ENCODE measurements at places on chromosomes 6 and 20.

- no peak for DNase-seq
These were observed 488.5 kb upstream of the BTBD3 start for GRCh38 chr20:11429168-11429567.

- no peak for DNase-seq
These were observed 22.6 kb downstream of the SLC2A12 start for GRCh38 chr6:134029495-134030455.

GRCh38 chr6:130138909-130139242 is 83.9 kb downstream of the SAMD3 start:
- DNase-seq, result no peak

DNA sequence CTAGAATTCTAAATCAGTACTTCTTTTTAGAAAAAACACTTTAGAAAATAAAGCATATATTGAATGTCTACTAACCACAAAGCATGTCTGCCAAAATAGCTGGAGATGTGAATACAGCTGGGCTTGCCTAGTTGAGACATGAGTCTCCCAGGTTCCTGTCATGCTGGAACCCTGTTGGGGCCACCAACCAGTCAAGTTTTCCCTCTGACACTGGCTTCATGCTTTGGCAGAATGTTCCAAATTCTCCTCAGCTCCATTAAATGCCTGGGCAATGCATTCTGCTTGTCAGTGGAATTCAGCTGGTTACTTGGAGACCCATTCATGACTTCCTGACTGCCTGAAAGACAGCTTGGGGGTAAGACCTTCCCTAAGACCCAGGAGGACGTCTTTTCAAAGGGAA is 87.2 kb downstream of the PRND start:
- no peak for DNase-seq

DNA sequence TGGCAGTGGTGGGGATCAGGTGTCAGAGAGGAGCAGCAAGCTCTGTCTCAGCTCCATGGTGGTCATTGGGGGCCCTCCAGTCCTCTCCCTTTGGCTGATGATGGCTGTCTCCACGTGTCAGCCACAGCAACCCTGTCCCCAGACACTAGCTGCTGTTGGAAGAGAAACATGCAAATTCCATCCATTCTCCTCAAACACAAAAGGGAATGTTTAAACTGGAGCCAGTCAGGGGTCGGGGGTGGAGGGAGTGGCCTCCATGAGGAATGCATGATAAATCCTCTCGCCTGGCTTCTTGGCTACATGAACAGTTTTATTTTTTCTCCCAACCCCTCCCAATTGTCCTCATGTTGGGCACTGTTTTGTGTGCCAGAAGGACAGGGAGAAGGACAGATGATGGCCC is 86.4 kb downstream of the EDN3 start:
- no peak for DNase-seq

DNA sequence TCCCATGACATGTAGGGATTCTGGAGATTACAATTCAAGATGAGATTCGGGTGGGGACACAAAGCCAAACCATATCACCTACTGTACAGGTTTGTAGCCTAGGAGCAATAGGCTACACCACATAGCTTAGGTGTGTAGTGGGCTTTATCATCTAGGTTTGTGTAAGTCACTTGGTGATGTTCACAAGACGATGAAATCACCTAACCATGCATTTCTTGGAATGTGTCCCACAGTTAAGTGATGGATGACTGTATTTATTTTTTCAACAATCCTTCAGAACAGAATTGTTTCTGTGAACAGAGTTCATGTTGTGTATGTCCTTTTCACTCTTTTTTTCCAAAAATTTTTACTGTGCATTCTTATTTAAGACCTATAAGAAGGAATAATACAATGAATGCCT is 76.1 kb downstream of the DTD1 start:
- DNase-seq, result no peak

DNA sequence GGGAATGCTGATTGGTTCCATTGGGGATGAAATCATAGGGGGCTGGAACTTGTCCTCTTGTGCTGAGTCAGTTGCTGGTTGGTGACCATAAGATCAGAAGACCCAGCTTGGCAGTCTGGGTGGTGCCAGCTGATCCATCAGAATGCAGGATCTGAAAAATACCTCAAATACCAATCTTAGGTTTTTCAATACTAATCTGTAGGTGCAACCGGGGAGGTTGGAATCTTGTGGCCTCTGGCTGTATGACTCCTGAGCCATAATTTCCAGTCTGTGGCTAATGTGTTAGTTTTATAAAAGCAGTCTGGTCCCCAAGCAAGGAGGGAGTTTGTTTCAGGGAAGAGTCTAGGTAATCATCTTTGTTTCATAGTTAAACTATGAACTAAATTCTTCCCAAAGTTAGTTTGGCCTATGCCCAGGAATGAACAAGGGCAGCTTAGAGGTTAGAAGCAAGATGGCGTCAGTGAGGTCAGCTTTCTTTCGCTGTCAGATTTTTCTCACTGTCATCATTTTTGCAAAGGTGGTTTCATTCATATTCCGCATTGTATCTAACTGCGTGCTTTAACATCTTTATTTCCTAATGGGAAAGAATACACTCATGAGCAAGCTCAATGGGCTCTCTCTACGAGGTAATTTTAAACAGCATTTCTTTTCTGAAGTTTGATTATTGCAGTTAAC is 2.0 kb downstream of the ARMH2 start:
- DNase-seq, result no peak

DNA sequence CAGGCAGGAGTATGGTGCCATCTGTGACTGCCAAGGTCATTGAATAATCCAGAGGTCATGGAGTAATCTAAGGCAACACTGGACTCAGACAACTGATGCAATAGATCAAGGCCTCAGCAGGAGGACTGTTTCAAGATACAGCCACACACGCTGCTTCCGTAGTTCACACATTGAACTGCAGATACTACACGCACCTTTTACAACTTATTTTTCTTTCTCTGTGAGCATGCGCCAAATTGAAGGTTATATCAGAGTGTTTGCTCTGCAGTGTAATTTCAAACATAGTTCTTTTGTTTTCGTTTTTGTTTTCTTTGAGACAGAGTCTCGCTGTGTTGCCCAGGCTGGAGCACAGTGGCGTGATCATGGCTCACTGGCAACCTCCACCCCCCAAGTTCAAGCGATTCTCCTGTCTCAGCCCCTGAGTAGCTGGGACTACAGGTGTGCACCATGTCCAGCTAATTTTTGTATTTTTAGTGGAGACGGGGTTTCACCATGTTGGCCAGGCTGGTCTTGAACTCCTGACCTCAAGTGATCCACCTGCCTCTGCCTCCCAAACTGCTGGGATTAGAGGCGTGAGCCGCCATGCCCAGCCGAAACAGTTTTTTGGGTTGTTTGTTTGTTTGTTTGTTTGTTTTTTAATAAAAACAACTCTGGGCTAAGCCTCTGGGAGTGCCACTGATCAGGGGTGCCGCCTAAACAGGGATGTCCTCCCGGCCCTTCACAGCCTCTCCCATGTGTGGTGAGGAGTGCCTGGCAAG is 96.6 kb upstream of the NAA20 start:
- no peak for DNase-seq

DNA sequence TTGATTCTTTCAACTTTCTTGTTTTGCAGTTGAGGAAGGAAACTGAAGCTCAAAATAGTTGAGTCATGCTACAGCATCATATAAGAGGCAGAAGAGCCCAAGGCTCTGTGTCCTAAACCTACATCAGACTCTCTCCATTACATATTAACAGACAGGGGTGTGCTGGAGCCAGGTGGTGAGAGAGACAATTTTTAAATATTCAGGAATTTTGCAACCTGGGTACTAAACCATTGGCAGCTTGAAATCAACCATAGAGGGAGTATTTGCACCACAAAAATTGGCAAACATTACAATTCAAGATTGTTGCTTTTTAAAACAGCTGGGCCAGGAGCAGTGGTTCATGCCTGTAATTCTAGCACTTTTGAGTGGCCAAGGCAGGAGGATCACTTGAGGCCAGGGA is 65.8 kb upstream of the SOX4 start:
- DNase-seq, result no peak

DNA sequence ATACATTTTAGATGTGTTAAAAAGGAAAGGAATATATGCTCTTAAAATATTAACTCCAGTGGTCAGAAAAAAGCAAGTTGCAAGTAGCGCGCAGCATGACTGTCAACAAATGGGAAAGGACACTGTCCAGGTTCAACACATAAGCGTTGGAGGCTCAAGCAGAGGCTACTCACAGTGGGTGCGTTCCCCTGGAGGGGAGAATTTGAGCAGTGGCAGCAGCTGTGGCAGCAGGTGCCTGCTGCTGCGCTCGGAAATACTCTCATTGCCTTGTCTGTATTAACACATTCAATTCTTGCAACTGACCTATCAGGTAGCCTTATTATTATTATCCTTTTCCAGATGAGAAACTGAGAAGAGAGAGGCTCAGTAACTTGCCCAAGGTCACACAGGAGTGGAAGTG is 21.9 kb upstream of the CCN6 start:
- DNase-seq, result no peak

All from stimulated activated CD4-positive, alpha-beta T cell treated with anti-CD3 and anti-CD28 coated beads, Interleukin-1b, Interleukin-23, amount 100 ng/mL, for 24 hours (primary cell).